ENCODE measurements at places on chromosomes 4 and X.

- no peak for DNase-seq
Measured at GRCh38 chr4:89114100-89114499, 2.8 kb downstream of the TIGD2 start.

DNA sequence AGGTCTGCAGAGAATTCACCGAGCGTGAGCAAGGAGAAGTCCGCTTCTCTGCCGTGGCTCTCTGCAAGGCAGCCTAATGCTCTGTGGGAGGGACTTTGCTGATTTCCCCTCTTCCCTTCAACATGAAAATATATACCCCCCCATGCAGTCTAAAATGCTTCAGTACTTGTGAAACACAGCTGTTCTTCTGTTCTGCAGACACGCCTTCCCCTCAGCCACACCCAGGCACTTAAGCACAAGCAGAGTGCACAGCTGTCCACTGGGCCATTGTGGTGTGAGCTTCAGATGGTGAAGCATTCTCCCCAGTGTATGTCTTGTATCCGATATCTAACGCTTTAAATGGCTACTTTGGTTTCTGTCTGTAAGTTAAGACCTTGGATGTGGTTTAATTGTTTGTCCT is 11.3 kb downstream of the UCHL1 start:
- DNase-seq, result no peak

DNA sequence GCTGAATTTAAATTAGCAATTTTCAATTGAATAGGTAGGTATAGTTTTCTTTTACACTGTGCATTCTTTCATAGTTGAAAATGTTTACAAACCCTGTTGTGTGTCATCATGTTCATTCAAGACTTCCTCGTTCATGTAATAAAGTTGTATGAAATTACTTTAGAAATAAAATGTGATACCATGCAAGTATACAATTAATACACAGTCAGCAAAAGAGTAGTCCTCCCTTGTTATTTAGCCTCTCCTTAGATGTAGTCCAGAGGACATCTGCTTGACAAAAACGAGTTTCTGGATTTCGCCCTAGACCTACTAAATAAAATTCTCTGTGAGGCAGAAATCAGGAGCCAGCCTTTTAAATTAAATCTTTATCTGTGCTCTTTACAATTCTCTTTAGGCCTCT is 231.6 kb downstream of the CXXC4 start:
- no peak for DNase-seq

DNA sequence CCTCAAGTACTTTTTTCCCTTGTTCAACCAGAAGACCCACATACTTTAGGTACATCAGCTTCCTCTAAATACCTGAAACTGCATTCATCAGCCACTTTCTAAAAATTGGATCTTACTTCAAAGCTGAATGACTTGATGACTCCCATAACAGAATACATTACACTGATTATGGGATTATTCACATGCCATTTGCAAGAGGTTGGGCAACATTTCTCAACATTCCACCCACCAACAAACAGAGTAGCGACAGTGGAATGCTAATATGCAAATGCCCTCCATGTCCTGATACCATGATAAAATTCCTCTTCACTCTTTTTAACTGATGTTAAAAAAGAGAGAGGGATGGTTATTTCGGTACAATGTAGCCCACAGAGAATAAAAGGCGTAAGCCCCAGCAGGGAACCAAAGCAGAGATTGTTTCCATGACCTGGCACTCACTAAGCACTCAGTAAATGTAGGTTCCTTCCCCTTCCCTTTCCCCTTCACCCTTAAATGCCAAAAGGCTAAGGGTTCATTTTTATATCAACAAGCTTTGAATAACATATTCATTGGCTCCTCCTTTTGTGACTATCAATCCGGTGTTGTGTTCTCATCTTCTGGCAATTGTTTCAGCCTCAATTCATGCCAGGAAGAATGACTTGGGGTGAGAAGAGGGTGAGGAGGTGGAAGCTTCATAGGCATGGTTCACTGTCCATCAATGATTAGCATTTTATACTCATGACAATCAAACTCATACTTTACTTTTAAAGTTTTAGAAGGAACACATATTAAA is 317.2 kb downstream of the DHX15 start:
- DNase-seq, result no peak

DNA sequence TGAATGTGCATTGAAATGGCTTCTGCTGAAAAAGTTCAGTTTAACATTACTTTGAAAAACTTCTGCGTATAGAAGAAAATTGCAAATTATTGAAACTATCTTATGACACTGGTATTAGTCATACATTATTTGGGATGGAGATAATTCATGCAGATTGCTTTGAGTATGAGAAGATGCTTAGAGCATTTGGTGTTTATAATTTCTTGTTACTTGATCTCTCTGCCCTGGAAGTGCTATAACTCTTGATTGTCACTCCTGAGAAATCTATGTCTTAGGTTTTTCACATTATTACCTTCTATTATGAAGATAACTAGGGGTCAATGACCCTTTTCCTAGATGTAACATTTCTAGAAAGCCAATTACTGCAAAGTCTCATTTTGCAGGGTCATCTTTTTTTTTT is 36.4 kb downstream of the TMEM131L start:
- DNase-seq, result no peak

GRCh38 chr4:176563591-176563990 is 229.1 kb downstream of the VEGFC start:
- DNase-seq, result no peak

DNA sequence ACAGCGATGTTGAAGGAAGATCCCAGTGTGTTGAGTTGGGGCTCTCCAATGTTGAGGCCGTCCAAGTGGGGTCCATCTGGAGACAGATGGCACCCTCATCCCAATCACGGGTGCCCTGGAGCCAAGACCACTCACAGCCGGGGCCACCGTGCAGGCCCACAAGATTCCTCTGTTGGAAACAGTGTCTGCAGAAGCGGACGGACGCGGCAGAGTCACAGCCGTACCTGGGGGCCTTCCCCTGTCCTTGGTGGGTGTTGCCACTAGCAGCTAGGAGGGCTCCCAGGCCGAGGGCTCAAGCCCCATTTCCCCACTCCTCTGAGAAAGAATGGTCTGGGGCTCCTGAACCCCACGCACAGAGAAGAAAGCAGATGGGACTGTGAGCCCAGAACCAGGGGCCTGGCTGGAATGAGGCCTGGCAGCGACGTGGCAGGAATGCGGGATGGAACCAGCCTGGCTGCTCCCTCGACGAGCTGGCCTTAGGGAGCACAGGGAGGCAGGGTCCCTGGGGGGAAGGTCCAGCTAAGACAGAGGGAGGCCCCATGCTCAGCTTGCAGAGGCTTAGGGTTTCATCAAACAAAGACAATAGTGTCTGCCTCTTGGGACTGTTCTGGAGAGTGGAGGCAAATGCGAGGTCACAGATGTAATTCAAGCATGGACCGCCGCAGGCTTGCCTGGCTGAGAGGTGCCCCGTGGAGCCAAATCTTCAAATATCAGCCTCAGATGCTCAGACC is 228.9 kb downstream of the AFAP1 start:
- DNase-seq, result no peak

- no peak for DNase-seq
Measured at GRCh38 chr4:147136310-147136709, 190.6 kb upstream of the TTC29 start.

GRCh38 chrX:63186137-63186536 is 165.0 kb downstream of the SPIN4 start:
- DNase-seq, result no peak

DNA sequence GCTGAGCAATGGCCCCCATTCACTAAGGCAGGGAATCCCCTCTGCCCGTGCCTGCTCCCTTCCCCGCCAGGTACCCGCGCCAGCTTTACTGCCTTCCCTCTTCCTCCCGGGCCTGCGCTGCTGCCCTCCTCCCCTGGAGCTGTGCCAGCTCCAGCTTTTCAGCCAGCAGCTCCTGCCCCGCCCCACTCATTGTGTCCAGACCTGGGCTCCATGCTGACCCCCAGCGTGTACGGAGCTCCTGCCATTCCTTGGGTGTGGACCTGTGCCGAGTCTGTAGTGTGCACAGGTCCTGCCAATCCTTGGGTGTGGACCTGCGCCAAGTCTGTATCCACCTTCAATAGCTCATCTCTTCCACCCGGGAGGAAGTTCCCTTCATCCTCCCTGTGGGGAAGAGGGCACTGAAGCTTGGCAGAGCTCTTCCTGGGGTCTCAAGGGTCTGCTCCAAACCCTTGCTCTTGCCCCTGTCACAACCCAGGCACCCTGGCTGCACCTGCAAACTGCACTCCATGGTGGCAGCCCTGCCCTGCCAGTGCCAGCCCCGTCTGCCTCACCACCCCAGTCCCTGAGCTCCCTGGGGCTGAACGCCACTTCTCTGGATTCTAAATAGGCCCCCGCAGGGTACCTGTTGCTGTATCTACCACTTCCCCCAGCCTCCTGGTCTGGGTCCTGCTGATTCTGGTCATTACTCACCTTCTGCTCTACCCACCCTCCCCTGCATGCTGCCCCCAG is 63.9 kb downstream of the TRMT44 start:
- DNase-seq, result no peak

DNA sequence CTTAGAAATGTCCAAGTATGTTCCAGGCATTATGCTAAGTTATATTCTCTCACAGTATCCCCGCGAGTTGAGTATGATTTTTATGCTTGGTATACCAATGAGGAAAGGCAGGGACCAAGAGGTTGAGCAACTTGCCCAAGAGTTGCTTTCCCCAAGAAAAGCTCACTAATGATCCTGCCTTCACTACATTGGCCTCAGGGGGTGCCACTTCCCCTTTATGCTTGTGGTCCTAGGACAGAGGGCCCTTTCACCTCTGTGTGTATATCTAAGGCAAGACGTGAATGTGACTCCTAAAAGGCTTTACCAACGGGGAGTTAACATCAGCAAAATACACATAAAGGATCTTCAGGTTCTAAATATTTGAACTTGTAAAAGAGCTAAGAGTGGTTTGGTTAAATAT is 164.4 kb upstream of the CPEB2 start:
- no peak for DNase-seq

DNA sequence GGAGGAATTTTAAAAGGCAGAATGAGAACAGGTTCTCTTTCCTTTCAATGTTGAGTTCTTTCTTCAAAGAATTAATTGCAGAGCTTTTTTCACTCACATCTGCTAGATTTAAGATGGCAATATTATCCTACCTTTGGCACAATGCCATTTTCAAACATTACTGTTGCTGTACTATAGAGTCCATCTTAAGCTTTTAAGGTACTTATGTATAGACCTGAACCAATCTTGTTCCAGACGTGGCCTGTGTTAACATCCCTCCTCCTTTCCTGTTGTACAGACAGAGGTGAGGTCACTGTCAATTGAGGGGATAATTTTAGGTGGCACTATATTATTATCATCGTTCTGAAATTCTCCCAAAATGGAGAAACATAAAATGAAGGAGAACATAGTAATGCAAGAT is 53.0 kb upstream of the MYOZ2 start:
- DNase-seq, result no peak

GRCh38 chr4:38150766-38151165 is 190.6 kb downstream of the PTTG2 start:
- no peak for DNase-seq

DNA sequence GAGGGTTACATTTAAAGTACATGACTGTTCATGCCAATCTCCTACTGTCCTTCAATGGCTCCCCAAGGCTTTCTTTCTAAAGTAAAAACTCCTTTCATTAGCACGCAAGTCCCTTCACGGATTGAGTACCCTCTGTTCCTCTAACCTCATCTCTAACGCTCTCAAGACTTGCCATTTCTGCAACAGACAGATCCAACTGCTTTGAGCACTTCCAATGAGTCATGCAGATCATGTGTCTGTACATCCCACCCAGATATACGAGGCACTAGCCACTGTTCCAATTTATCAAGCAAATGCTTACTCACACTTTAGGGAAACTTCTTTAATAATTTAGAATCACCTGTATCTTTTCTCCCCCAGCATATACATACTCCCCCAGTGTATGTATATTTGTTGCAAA is 332.5 kb upstream of the ZFP42 start:
- no peak for DNase-seq

GRCh38 chr4:81891005-81891996 is 419.6 kb upstream of the RASGEF1B start:
- no peak for DNase-seq

- no peak for DNase-seq
Measured at GRCh38 chr4:122997463-122998101, 75.2 kb upstream of the NUDT6 start.

DNA sequence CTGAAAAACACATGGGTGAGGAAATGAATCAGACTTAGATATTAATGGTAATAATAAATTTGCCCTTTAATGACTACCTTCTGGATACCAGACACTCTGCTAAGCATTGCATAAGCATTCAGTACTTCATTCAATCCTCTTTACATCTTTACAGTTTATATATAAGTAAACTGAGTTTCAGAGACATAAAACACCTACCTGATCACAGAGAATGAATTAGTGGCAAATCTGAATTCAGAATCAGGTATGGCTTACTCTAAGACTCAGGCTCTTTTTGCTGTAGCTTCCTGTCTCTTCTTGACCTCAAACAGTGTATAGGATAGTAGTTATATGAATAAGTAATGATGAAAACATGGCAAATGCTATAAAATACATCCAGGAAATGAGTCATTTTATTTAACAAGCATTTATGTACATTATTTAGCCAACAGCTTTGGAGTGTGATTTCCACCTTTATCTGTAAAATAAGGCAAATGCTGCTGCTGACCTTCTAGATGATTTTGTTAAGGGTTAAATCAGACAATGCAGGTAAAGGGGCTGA is 83.9 kb downstream of the VEGFC start:
- DNase-seq, result no peak

- no peak for DNase-seq
Measured at GRCh38 chr4:23945451-23946017, 55.7 kb upstream of the PPARGC1A start.

GRCh38 chr4:94605241-94605805 is 152.4 kb upstream of the BMPR1B start:
- DNase-seq, result no peak

- no peak for DNase-seq
Measured at GRCh38 chr4:925171-925570, 6.9 kb downstream of the GAK start.
